GOT3 (cell line): ENCODE measurements at places on chromosomes 7 and 10.

GRCh38 chr10:29411666-29412315 lies 122.9 kb downstream of the LYZL1 start:
- no peak for DNase-seq

- no peak for DNase-seq
Observed at GRCh38 chr7:105277341-105277740, 111.4 kb downstream of the SRPK2 start.

GRCh38 chr7:2843711-2844152 lies 376 bp downstream of the GNA12 start:
- no peak for DNase-seq

GRCh38 chr7:106255246-106255645 lies 29.5 kb downstream of the NAMPT start:
- DNase-seq, result no peak

- no peak for DNase-seq
Observed at GRCh38 chr10:127735156-127735555, 1.8 kb upstream of the FOXI2 start.

GRCh38 chr10:86229376-86229775 lies 137.2 kb downstream of the GRID1 start:
- DNase-seq, result no peak

DNA sequence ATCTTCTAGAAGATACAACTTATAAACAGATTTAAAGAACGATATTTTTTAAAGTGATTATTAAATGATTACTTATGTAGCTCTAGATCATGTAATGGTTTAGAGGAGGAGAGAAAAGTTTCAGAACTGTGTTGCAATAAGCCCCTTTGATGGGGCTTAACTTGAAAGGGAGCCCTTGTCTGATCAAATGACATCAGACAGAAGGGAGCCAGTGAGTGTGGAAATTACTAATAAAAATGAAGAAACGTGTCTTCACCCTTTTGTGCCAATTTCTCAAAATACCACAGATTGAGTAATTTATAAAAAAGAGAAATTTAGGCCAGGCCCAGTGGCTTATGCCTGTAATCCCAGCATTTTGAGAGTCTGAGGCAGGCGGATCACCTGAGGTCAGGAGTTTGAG lies 318.2 kb downstream of the EXOC4 start:
- DNase-seq, result no peak

GRCh38 chr7:114944745-114945625 lies 23.1 kb downstream of the MDFIC start:
- no peak for DNase-seq

GRCh38 chr7:107046491-107047259 lies 2.2 kb downstream of the PRKAR2B start:
- DNase-seq, result no peak

DNA sequence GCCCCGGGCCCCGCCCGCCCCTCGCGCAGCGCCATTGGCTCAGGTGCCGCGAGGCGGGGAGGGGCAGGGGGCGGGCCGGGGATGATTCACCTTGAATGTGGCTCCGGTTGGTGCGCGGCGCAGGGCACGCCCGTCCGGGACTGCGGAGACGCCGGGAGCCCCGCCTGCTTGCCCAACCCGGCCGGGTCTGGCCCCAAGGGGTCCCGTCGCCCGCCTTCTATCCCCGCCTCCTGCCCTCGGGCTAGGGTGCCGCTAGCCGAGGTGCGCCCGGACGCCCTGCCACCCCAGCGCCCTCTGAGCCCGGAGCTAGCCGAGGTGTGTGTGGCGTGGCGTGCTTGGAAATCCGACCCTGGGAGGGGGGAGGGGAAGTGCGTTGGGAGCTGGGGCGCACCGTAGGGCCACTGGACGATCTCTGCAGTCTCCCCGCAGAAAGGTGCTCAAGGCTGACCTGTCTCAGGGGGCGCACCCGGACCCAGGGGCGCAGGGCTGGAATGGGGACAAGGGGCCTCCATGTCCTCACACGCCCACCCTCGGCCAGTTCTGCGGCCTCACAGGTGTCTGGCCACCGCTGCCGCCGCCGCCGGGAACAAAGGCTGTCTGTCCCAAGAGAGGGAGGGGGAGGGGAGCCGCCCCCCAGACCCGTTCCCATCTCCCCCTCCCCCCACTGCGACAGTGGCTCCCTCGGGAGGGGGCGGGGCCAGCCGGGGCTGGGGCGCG lies 168.9 kb downstream of the NRF1 start:
- no peak for DNase-seq
